ENCODE measurements at places on chromosomes 4 and X.

- no peak for DNase-seq
These were observed 212.4 kb upstream of the GRID2 start for GRCh38 chr4:92091335-92091734.

GRCh38 chr4:94641702-94642560 lies 115.8 kb upstream of the BMPR1B start:
- DNase-seq, result no peak

GRCh38 chr4:184433258-184433892 lies 41.0 kb downstream of the IRF2 start:
- DNase-seq, result no peak

DNA sequence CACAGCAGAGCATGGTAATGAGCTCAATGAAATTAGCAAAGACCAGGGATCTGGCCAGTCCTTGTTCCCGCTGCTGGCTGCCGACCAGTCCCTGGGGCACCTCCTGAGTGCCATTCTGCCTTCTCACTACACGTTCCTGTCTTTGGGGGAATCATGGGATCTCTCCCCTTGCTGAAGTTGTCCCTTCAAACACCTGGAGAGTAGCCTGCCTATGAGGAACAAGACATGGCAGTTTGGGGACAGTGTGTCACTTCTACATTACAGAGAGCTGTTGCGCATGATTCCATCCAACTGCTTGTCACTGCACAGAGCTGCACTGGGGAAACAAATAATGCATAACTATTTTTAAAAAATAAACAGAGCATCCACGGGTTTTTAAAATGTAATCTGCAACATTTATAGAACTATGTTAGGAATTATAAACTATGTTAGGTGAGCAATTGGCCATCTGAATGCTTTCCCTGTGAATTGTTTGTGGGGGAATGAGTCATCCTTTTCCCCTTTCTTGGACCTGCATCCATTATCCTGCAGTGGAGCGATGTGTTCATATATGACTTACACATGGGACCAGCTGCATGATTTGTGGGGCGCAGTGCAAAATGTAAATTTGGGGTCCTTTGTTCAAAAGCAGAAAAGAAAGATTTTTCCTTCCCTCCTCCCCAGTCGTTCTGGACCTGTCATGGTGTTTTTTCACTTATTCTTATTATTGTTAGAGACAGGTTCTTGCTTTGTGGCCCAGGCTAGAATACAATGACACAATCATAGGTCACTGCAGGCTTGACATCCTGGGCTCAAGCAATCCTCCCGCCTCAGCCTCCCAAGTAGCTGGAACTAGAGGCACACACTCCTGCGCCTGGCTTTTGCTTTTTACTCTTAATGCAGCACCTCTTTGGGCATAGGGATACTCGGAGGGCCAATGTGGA lies 115.0 kb upstream of the TBL1X start:
- DNase-seq, result no peak

DNA sequence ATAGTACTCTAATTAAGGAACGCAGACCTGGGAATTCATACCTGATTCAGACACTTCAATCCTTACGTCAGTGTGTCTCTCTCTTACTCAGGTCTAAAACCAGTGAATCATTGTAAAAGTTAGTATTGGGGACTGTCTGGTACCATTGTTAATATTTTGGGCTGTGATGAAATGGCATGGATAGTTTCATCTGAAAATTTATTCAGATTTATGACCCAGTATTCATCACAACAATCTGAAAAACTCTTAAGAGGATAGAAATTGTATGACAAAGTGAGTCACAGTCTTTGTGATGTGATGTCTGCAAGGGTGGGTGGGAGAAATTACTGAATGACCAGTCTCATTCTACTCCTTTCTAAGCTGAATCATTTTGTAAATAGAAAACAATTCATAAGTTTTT lies 10.3 kb downstream of the FGF2 start:
- DNase-seq, result no peak
